Endothelial cell of umbilical vein (primary cell): ENCODE measurements at places on chromosomes 13 and 19.

- DNase-seq = peak; percentile 33
Observed at GRCh38 chr19:46861691-46862502, 1.1 kb downstream of the ARHGAP35 start.

DNA sequence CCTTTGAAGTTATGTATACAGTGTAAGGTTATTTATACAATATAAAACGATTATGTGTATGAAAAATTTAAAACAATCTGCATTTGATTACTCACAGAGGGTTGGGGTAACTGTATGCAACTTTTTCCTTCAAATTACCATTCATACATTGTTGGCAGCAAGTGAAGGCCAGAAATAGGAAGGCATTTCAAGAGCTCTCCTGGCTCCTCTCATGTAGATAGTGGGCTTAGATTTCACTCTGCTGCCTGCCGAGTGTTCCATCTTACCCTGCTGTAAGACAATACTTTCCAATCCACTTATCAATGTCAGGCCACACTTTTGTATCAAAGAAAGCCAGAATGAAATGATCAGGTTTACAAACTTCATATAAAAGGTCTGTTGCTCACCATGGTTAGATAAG lies 245.2 kb downstream of the DNAJC15 start:
- DNase-seq = no peak

- DNase-seq = no peak
Observed at GRCh38 chr19:1067341-1067957, 482 bp downstream of the ARHGAP45 start.

- DNase-seq = no peak
Observed at GRCh38 chr19:54341295-54341694, 2.3 kb upstream of the LILRA4 start.

DNA sequence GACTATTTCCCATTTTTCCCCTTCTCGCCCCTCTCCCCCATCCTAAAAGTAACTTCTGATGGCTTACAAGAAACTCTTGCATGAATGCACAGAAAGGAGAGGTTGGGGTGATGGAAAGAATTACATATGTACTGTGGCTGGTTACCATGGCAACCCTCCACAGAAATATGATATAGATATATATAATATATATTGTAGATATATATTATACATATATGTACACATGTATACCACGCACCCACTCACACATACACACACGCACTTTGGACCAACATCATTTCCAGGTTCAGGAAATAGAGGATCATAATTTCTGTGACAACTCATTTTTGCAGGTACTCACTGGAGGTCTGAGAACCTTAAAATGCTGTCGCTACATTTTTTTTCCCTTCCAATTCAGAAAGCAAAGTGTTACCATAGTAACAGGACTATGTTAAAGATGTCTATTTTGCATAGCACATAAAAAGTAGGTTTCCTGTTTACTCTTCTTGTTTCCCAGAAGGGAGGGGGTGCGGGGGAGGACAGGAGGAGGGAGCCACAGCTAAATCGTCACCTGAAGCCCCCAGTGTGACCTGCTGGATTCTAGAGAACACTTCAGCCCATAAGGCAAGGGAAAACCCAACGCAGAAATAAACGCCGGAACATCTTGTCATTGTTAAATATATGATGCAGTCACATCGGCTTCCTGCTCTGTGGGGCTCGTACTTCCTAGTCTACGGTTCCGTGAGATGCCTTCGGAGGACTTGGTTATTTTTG lies 44.7 kb downstream of the EFNB2 start:
- peak; percentile 65 for DNase-seq

DNA sequence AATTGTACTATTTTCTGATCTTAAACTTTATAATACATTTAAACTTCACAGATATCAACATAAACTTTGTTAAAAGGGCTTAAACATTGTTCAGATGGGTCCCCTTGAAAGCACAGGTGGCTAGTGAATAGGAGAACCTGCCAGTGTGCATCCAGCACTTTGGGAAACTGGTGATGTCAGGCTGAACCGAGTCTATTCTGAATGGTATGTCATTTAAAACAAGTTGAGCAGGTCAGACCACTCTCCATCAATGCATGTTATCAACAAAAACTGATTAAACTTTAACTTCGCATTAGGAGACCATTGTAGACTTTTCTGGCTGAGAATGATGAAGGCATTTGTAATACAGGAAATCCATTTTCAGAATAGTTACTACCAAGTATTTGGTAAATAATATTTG lies 50.1 kb upstream of the FREM2 start:
- DNase-seq = no peak

GRCh38 chr19:18605546-18606280 lies 886 bp downstream of the CRLF1 start:
- DNase-seq = no peak

GRCh38 chr13:67119481-67119894 lies 110.6 kb downstream of the PCDH9 start:
- peak; percentile 90 for DNase-seq

DNA sequence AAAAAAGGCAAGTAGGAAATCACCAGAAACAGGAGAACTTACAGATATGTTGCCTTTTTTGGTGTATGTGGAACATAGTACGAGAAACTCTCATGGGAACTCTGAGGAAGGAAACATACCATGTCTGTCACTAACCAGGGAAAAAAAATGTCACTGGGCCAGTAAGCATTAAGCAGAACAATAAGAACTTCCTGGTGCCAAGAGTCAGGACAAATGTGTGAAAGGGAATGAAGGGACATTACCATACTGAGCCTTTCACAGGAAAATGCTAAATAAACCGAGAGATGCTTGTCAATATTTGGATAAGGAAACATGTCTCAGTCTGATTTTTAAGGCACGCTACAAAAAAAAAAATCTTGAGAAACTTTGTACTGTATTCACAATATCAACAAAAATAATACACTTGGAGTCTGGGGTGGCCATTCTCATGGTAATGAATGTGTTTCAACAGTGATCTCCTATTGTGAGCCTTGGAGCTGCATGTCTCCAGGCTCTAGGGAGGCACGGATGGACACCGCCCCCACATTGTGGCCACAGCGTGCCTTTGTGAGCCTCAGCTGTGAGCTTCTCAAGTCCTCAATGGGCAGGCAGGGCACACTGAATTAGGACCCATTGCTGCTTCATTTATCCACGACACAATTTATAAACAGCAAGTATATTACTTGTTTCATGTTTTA lies 113.0 kb upstream of the ARGLU1 start:
- DNase-seq = peak; percentile 81

DNA sequence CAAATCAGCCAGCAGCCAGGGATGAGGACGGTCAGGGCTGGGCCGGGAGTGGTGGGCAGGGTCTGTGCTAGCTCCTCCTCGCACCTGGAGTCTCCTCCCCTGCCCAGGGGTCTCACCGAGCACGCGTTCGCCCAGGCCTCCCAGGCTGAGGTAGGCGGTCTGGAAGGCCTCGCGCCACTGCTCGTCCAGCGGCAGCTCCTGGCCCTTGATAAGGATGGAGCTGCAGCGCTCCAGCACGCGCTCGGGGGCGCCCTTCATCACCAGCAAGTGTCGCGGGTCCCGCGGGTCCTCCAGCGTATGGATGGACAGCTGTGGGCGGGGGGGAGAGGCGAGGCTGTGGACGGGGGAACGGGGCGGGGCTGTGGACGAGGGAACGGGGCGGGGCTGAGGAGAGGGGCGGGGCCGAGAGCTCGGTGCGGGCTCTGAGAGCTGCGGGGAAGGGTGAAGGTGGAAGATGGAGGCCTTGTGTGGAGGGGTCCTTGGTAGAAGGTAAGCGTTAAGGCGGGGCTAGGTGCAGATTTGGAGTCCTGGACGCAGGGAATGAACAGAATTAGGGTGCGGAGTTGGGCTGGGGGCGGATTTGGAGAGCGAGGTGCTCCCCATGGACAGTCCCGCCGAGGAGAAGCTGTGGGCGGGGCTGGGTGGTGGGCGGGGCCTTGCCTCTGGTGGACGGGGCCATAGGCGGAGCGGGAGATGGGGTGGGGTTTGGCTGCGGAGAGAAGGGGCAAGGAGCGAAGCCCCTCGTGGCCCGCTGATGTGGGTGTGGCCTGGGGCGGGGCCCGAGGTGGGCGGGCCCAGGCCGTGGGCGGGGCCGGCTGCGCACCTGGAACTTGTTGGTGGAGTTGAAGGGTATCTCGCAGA lies 5.7 kb downstream of the ATP4A start:
- peak; percentile 71 for DNase-seq

- DNase-seq = peak; percentile 56
Observed at GRCh38 chr19:4803736-4804695, 12.5 kb downstream of the FEM1A start.

- DNase-seq = peak; percentile 21
Observed at GRCh38 chr19:33868076-33868735, 71.5 kb downstream of the KCTD15 start.

DNA sequence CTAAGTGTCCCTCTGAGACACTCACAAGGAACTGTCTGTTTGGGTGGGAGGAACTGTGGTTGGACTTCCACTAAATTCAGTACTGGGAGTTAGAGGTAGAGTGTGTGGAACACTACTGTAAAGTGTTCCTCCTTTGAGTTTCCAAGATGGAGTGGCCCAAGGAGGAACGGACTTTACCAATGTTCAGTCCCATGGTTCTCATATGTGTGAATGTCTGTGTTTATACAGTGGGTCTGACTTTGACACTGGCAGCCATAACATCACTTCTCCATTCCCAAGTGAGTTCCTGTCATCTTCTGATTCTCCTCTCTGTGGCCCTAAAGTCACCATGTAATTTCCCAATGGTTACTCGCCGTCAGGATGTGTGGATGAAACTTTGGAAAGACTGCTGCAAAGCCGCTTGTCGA lies 136.8 kb upstream of the SERP2 start:
- no peak for DNase-seq

- DNase-seq = no peak
Observed at GRCh38 chr13:88005188-88005587, 334.0 kb downstream of the SLITRK5 start.

- DNase-seq = no peak
Observed at GRCh38 chr13:110885966-110886869, 28.7 kb downstream of the ANKRD10 start.

GRCh38 chr13:108897955-108898354 lies 268.5 kb downstream of the MYO16 start:
- peak; percentile 49 for DNase-seq

- no peak for DNase-seq
Observed at GRCh38 chr19:8458380-8458779, 13.6 kb downstream of the HNRNPM start.

DNA sequence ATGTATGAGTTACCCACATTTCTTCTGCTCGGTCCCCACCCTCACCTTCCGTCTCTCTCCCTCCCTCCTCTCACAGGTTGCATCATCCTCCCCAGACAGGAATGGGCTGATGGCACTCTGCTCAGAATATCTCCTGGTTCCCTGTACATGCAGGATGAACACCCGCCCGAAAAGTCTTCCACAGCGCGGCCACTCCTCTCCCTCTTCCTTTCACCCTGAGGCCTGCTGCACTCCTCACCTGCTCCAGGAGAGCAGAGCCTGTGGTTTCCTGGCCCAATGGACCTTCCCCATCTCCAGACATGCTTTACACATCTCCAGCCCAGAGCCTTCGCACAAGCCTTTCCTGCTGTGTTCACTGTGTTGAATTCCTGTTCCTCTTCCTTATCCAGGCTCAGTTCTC lies 40.9 kb downstream of the GSX1 start:
- no peak for DNase-seq

GRCh38 chr13:45082964-45083363 lies 37.3 kb upstream of the GTF2F2 start:
- no peak for DNase-seq

DNA sequence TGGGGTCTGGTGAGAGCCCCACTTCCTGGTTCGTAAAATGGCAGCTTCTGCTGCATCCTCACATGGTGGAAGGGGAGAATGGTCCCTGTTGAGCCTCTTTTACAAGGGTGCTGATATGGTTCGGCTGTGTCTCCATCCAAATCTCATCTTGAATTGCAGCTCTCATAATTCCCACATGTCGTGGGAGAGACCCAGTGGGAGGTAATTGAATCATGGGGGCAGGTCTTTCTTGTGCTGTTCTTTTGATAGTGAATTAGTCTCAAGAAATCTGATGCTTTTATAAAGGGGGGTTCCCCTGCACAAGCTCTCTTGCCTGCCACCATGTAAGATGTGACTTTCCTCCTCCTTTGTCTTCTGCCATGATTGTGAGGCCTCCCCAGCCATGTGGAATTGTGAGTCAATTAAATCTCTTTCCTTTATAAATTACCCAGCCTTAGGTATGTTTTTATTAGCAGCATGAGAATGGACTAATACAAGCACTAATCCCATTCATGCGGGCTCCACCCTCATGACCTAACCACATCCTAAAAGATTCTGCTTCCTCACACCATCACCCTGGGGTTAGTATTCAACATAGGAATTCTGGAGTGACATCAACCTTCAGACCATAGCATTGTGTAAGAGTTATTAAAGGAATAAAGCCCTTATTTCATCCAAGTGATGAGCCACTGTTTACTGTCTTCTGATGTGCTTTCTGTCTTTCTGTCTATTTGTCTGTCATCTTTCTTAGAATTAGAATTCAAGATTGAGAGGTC lies 159.0 kb upstream of the IRS2 start:
- no peak for DNase-seq
